Fibroblast of skin of abdomen (primary cell): ENCODE measurements at places on chromosomes 11 and 22.

DNA sequence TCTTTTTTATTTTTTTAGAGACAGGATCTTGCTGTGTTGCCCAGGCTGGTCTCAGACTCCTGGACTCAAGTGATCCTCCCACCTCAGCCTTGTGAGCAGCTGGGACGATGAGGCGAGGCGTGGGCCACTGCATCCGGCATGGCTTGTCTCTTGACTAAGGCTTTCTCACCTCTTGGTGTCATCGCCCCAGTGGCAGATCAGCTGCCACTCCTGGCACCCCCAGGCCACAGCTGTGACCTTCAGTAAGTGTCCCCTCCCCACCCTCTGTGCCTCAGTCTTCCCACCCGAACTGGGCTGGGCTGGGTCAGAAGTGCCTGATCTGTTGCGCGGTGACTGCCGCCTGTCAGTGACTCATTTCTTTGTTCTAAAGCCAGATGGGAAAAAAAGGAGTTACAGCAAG lies 3.6 kb downstream of the SYNGR1 start:
- DNase-seq, result no peak

DNA sequence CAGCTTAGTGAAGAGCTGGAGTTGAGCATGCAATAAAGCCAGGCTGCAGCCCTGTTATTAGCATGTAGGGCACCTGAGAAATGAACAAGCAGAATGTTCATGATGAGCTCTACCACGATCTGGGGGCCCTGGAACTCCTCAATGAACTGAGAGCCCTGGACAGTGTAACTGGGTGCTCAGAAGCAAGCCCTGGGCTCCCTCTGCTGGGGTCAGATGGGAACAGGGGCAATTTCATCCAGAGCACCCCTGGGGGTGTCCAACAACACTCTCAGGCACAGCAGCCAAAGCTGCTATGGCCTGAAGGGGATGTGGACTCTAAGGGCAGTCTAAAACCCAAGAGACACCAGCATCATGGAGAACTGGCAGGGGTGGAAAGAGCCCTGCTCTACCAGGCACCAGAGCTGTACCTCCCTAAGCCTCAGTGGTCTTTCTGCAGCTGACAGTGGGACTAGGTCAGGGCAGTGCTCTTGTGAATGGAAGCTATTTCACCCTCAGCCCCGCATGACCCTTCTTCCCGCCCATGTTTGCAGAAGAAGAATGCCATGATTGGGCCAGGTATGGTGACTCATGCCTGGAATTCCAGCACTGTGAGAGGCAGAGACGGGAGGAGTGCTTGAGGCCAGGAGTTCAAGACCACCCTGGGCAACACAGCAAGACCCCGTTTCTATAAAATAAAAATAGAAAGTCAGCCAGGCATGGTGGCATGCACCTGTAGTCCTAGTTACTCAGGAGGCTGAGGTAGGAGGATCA lies 28.9 kb downstream of the THOC5 start:
- peak; percentile 15 for DNase-seq

- DNase-seq, result no peak
These were observed 5.7 kb downstream of the HSD17B12 start for GRCh38 chr11:43686207-43686606.

- no peak for DNase-seq
These were observed 39.0 kb upstream of the SUSD2 start for GRCh38 chr22:24142241-24142640.

DNA sequence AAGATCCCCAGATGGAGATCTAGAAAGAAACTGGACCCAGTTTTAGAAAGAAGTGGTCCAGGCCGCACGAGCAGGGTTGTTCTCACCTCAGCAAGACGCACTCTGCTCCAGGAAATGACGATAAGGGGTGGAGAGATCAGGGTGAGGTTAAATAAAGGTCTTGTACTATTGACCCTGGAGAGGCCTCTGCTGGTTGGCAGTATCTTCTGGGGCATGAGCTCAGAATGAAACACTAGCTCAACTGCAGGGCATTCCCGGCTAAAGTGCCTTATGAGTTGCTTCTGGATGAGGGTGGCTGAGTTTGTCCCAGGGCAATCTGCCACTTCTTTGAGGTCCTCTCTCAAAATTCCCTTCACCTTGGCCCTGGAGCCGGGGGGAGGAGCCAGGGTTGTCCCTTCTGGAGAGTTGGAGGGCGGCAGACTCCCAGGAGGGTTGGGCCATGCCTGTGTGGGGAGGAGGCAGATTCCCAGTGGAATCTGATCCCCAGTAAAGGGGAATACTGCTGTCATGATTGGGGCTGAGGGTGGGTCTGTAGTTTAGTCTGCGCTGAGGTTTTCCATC lies 10.9 kb downstream of the USP2 start:
- no peak for DNase-seq

GRCh38 chr11:86758171-86758570 lies 42.2 kb upstream of the PRSS23 start:
- no peak for DNase-seq

- DNase-seq, result no peak
These were observed 42.6 kb downstream of the ANO1 start for GRCh38 chr11:70120674-70121073.

- no peak for DNase-seq
These were observed 469.2 kb upstream of the ANO5 start for GRCh38 chr11:21723678-21724077.

- no peak for DNase-seq
These were observed 41.4 kb upstream of the PCF11 start for GRCh38 chr11:83115551-83115950.

GRCh38 chr11:56783448-56784041 lies 35.0 kb upstream of the OR9G4 start:
- peak; percentile 34 for DNase-seq

DNA sequence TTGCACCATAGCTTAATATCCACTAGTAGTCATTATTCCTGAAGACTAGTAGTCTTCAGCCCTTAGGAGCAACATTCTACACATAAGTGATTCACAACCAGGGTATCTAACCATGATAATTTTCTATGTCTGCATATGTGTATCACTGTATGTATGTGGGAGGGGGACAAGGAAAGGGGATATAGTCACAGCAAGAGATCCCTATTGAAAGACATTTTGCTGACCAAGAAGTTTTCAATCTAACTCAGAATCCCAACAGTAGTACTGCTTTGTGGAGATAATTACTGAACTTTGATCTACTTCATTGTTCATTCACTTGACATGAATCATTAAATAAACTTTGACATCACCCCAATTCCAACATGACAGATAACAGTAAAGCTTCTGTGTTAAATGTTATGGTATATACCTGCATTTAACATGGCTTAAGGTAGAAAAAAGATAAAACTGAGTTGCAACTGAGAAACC lies 10.3 kb downstream of the PIK3C2A start:
- DNase-seq, result peak; percentile 27

DNA sequence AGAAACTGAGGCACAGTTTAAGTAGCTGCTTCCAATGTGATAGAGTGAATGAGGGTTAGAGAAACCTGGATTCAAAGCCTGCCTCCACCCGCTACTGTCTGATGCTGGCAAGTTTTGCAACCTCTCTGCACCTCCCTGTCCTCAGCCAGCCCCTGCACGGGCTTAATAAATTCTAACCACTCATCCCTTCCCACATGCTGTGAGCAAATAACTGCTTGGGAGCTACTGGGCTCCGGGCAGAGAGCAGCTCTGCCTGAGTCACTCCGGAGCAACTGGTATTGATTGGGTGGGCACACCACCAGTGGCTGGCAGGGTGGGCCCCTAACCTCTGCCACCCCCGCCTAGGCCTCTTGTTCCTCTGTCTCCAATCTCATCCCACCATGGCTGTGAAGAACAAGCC lies 104.3 kb upstream of the SYT13 start:
- peak; percentile 33 for DNase-seq

- no peak for DNase-seq
These were observed 89.1 kb upstream of the ARHGAP20 start for GRCh38 chr11:110801328-110801727.

DNA sequence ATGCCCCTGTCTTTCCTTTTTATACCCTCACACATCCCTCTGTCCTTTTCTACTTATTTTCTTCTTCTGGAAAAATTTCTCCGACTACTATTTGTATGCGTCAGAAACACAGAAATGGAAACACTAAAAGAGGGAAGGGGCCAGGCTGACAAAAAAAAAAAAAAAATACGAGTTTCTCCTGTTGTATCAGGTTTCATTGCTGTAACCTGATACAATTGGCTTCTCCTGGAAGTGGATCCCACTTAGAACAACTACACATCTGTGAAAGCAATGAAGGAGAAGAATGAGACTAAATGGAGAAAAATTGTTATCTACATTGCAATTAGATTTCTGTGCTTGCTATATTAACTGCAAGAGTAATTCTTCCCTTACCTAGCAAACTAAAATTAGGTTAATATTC lies 393.9 kb downstream of the GUCY1A2 start:
- DNase-seq, result peak; percentile 26

GRCh38 chr11:88102598-88102934 lies 72.7 kb downstream of the RAB38 start:
- DNase-seq, result no peak

GRCh38 chr22:46134111-46134705 lies 16.1 kb upstream of the PPARA start:
- DNase-seq, result no peak

- DNase-seq, result peak; percentile 43
These were observed 46.9 kb upstream of the PICALM start for GRCh38 chr11:86115542-86116385.

- no peak for DNase-seq
These were observed 12.2 kb downstream of the TKFC start for GRCh38 chr11:61345170-61345610.

DNA sequence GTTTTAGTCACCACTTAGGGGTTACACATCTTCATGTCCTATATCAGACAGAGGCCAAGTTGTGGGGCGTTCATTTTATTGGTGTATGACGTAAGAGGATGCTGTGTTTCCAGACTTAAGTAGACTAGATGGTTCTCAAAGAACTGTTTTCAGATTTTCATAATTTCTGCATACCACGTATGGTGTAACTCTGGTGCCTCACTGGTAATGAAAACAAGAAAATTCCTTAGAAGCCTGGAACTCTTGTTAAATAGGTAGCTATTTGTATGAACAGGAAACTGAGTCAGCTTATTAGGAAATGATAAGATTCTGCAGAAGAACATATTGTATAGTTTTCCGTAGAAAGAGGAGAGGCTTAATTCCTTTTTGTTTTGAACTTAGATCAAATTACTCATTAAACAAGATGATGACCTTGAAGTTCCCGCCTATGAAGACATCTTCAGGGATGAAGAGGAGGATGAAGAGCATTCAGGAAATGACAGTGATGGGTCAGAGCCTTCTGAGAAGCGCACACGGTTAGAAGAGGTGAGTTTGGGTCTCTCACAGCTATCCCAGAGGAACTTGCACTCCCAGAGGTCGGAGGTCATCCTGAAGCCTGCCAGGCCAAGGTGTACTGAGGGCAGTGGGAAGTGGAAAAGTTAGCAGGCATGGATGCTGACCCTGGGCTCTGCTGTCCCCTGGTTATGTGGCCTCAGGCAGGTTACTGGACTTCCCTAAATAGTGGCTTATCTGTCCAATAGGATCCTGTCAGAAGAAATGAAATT lies 3.9 kb downstream of the CDC45 start:
- peak; percentile 6 for DNase-seq

- DNase-seq, result peak; percentile 47
These were observed 83.9 kb upstream of the EED start for GRCh38 chr11:86160541-86161149.

DNA sequence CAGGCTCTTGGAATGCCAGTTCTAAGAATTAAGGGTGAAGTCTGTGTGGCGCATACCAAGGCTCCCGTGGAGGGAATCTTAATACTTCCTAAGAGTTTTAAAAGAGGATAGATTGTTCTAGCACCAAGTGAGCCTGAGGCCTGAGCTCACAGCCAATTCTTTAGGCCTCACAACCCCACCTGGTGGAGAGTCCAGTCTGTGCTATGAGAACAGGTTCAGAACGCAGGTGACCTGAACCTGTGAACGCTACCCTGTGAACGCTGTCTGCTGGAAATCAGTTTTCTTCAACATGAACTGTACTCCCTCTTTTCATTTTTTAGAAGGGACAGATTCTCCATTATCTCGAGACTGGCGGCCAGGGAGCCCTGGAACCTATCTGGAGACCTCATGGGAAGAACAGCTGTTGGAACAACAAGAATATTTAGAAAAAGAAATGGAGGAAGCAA lies 43.2 kb upstream of the DLAT start:
- DNase-seq, result peak; percentile 35

DNA sequence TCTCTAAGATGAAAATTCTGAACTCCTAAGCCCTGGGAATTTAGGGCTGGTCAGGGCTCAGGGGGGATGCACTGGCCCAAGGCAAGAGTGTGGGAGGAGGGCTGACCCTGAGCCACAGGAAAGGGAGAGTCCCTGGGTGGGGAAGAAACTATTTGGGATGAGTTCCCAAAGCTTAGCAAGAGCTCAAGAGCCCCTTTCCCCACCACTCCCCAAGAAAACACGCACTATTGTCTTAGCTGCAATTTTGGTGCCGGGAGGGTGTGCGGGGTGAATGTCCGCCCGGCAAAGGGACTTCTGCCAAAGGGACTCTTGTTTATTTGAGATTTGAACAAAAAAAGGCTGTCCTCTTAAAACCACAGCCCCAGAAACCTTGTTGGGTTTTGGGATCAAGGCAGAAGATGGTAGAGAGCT lies 37.0 kb downstream of the KIAA1671 start:
- DNase-seq, result no peak

DNA sequence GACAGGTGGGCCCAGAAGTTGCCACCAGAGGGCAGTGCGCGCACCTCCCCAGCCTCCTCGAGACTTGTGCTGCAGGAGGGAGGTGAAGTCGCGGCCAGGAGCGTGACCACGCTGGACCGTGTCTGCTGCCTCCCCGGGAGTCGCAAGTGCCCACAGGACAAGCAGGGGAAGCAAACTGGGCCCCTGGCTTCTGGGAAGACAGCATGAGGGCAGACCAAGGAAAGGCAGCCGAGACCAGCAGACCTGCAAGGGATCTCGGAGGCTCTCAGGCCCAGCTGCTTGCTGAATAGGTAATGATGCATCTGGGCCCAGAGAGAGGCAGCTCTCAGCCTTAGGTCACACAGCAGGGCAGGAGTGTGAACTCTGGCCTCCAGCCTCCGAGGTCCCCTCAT lies 17.0 kb upstream of the IL2RB start:
- peak; percentile 65 for DNase-seq

- no peak for DNase-seq
These were observed 18.7 kb downstream of the SOX6 start for GRCh38 chr11:16337421-16338213.

DNA sequence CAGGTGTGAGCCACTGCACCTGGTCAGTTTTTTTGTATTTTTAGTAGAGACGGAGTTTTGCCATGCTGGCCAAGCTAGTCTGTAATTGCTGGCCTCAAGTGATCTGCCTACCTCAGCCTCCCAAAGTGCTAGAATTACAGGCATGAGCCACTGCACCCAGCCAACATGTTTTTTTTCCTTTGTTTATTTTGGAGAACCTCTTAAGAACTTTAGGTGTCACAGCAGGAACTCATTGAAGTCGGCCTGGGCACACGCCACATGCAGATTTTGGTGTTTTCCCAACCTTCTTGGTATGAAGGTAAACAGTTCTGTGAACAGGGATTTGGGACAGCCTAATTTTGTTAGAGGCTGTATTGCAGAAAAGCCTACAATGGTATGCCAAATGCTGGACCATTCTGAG lies 9.4 kb downstream of the DIXDC1 start:
- no peak for DNase-seq
